ENCODE measurements at places on chromosomes 3 and 15. TPM values are rescaled to one million over a fixed set of nuclear protein-coding genes. Genes with fewer than 3 reads are reported as not detected.

Gene SEMA3G
- not detected for total RNA-seq

GRCh38 chr3:186225603-186226002 is 116.7 kb upstream of the ETV5 start:
- DNase-seq = peak; percentile 11

Gene ZNF80
- not detected for total RNA-seq

Gene RASGRP1
- 3.0 TPM for total RNA-seq

- peak; percentile 83 for DNase-seq
Measured at GRCh38 chr3:132253262-132253878, 63.8 kb upstream of the ACP3 start.

DNA sequence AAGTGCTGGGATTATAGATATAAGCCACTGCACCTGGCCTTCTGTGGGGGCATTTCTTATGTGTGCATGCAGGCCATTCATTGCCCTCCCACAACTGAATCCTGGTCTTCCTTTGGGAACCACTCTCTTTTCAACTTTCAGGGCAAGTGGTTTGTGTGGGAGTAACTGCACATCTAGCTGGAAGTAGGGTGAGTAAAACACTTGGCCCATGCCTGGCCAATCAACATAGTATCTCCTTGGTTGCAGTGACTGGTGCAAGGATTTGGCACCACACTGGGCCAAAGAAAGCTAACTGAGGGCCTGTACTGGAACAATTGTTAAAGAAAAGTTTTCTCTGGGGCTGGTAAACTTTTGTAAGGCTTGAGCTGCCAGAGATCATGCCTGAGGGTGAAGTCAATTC is 189.2 kb upstream of the FEZF2 start:
- peak; percentile 75 for DNase-seq

DNA sequence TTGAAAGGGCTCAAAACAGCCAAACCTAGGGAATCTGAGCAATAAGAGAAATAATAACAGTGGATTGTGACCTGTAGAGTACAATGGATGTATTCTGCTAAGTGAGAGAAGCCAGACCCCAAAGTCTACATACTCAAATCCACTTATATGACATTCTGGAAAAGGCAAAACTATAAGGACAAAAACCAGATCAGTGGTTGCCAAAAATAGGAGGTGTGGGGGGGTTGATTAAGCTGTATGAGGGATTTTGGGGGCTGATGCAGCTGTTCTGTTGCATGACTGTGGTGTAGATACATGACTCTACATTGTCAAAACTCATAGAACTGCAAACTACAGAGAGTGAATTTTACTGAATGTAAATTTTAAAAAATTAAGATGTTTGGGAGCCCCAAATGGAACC is 20.1 kb upstream of the CGNL1 start:
- no peak for DNase-seq

Gene EPHA3
- total RNA-seq = under 0.01 TPM

GRCh38 chr15:77571181-77571580 is 61.5 kb downstream of the LINGO1 start:
- DNase-seq = no peak

Gene HYAL3
- 3.0 TPM for total RNA-seq

Gene PTH1R
- not detected for total RNA-seq

Gene PGBD4
- total RNA-seq = 0.76 TPM

- peak; percentile 35 for DNase-seq
Measured at GRCh38 chr15:92930054-92930621, 30.0 kb downstream of the CHD2 start.

DNA sequence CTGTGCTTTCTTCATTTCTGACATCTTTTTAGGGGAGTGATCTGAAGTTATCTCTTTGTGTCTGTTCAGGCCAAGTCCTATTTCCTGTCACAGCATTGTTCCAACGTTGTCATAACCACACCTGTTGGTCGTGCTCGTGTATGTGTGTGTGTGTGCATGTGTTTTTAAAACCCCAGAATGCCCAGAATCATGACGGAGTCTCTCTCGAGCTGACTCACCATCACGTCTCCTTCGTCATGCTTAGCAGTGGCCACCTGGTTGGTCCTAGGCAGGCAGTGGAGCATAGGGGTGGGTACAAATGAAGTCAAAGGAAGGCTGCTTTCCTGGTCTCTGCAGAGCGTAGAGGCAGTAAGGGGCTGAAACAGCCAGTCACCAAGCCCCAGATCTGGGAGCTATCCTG is 126.8 kb upstream of the ABHD17C start:
- DNase-seq = peak; percentile 59

GRCh38 chr3:14151471-14152083 is 26.7 kb downstream of the TMEM43 start:
- no peak for DNase-seq

Gene CHRFAM7A
- not detected for total RNA-seq

DNA sequence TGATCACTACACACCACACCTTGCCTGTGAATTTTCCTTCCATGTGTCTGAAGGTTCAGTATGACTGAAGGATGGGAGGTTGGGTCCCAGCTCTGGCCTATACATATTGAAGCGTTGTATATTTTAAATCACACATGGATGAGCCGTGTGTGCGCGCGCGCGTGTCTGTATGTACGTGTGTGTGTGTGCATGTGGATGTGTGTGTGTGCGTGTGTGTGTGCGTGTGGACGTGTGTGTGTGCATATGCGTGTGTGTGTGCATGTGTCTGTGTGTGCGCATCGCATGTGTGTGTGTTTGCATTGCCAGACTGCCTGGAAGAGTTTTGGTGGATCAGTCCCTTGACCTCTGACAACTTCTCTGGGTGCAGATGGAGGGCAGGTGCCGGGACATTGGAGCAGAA is 45.7 kb downstream of the RPLP1 start:
- DNase-seq = no peak

- DNase-seq = no peak
Measured at GRCh38 chr3:45488591-45488990, 100.2 kb downstream of the LARS2 start.

- no peak for DNase-seq
Measured at GRCh38 chr15:21261965-21262850, 178.1 kb downstream of the POTEB3 start.

Gene HYPK
- total RNA-seq = 8.2 TPM

DNA sequence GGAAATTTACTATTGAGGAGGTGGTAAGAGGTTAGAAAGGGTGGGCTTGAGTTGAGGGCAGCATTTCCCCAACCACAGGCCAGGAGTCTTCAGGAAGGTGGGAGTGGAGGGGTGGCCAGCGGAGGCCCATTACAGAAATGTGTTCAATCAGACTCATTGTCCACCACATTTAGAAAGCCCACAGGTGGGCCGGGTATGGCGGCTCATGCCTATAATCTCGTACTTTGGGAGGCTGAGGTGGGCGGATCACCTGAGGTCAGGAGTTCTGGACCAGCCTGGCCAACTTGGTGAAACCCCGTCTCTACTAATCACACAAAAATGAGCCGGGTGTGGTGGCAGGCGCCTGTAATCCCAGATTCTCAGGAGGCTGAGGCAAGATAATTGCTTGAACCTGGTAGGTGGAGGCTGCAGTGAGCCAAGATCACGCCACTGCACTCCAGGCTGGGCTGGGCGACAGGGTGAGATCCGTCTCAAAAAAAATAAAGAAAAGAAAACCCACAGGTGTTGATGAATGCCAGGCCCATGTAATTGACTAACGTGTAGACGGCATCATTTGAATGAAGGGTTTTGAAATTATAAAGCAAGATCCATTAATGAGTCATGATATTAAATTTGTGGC is 12.2 kb upstream of the SYNM start:
- no peak for DNase-seq

DNA sequence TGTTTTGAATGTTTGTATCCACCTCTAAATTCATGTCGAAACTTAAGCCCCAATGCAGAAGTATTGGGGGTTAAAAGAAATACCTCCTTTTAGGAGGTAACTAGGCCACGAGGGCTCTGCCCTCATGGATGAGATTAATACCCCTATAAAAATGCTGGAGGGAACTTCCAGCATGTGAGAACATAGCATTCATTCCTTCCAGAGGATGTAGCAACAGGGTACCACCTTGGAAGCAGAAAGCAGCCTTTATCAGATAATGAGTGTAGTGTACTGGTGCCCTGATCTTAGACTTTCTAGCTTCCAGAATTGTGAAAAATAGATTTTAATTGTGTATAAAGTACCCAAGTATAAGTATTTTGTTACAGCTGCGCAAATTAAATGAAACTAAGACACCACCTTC is 353.4 kb upstream of the MANF start:
- no peak for DNase-seq

- no peak for DNase-seq
Measured at GRCh38 chr3:150351398-150351797, 56.7 kb upstream of the TSC22D2 start.

Gene SNRPN
- 90.3 TPM for total RNA-seq

Gene UROC1
- total RNA-seq = not detected

GRCh38 chr3:46665763-46666452 is 27.6 kb downstream of the ALS2CL start:
- DNase-seq = no peak

- DNase-seq = no peak
Measured at GRCh38 chr3:158354713-158355112, 216.3 kb upstream of the MLF1 start.

GRCh38 chr3:88038566-88038965 is 20.2 kb downstream of the CGGBP1 start:
- peak; percentile 94 for DNase-seq

GRCh38 chr3:42194943-42195510 is 71.0 kb downstream of the CCK start:
- no peak for DNase-seq

DNA sequence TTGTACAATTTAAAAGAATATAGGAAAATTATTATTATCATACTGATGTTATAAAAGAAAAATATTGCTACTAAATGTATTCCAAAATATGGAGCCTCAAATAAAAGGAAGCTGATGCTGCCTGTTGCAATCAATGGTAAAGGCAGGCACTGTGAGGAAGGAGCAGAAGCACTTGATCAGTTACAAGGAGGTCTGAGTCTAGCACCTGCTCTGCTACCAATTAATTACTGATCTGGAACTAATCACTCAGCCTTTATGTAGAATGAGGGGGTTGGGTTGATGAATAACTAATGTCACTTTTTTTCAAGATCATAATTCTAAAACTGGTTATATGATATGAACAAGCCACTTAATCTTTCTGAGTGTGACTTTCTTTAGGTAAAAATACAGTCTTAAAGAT is 5.5 kb downstream of the ADGRG7 start:
- DNase-seq = no peak

DNA sequence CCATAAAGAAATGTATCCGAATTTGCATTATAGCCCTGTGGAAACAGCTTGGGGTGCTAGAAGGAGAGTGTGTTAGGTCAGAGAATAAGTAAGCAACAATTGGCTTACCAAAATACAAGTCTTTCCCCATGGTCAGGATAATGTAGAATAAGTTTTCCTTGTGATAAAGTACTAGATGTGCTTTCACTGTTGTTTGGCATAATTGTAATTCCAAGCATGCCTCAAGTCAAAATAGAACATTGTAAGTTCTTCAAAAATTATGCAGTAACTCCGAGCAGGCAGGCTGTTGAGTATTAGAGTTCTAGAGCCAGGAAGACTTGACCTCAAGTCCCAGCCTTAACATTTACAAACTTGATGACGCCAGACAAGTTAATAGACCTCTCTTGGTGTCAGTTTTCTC is 242.0 kb downstream of the TUSC7 start:
- no peak for DNase-seq

Gene PTPRG
- 39.6 TPM for total RNA-seq
